ENCODE measurements at places on chromosomes 3 and 15.

GRCh38 chr3:154131830-154132229 lies 10.6 kb downstream of the ARHGEF26 start:
- no peak for DNase-seq

DNA sequence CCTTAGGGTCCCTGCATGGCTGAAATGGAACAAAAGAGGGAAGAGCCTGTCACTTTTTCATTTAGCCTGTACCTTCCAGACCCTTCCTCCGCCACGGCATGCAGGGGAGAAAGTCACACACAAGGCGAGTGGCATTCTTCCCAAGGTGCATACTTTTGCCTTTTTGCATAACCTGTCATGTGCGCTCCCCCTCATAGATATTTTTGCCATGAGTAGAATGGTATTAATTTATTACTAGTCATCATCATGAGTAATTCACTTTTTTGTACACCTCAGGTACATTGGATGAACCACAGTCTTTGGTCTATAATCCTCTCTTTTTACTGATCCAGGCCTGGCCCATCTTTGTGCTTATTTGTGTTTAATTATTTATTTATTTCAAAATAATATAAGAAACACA lies 8.9 kb upstream of the BUB1B start:
- no peak for DNase-seq

- no peak for DNase-seq
These were observed 72.7 kb downstream of the ZNF621 start for GRCh38 chr3:40597441-40597840.

GRCh38 chr15:98733098-98733497 lies 84.8 kb downstream of the IGF1R start:
- no peak for DNase-seq

- DNase-seq: no peak
These were observed 29.7 kb upstream of the NDUFB4 start for GRCh38 chr3:120566243-120566975.

DNA sequence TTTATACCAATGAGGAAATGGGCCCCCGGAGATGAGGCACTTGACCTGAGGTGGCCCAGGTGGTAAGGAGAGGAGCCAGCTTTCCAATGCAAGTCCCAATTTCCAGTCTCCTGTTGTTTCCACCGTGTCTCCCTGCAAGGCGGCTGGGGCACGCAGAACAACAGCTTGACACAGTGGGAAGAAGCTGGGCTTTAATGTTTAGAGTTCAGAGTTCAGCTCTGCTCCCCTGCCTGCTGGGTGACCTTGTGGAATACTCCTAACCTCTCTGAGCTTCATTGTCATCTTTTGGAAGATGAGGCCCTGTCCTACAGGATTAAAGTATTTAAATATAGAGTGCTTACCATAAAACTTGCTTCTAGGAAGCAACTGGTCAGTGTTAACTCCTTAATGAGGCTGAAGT lies 80.3 kb downstream of the SMAD3 start:
- DNase-seq: no peak

GRCh38 chr15:89614164-89614563 lies 38.9 kb downstream of the TICRR start:
- no peak for DNase-seq

GRCh38 chr3:126197854-126198584 lies 17.6 kb upstream of the ALDH1L1 start:
- DNase-seq: no peak

DNA sequence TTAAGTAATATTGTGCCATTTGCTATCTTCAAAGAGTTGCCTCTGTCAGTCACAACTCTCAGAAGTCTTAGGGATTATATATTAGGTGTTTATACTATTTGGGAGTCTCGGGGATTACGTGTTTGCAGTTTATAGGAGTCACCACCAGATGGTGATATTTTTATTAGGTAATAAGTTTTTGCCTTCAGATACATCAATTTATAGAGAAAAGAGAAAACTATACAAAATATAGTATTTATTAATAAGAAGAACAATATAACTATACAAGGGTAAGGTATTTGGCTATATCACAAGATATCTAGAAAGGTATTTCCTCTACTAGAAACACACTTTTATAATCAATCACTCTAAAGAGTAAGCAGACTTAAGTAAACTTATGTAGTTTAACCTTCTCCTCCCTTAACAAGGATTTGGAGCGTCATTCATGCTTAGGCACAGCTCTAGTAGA lies 10.7 kb upstream of the DHX36 start:
- no peak for DNase-seq

DNA sequence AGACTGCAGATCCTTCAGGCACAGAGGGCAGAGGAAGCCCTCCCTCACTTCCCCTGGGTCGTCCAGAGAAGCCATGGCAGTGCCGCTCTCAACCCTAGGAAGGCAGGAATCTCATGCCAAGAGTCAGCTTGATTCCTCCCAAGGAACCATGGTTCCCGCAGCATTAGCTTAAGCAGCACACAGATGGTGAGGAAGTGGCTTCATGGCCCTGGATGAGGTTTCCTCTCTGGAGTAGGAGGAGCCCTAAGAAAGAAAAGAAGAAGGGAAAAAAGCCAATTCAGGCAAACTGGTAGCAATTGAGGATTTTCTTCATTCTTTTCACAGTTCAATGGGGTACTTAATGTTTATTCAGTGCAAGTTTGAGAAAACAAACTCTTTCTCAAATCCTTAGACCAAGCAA lies 2.9 kb downstream of the RBSN start:
- no peak for DNase-seq

DNA sequence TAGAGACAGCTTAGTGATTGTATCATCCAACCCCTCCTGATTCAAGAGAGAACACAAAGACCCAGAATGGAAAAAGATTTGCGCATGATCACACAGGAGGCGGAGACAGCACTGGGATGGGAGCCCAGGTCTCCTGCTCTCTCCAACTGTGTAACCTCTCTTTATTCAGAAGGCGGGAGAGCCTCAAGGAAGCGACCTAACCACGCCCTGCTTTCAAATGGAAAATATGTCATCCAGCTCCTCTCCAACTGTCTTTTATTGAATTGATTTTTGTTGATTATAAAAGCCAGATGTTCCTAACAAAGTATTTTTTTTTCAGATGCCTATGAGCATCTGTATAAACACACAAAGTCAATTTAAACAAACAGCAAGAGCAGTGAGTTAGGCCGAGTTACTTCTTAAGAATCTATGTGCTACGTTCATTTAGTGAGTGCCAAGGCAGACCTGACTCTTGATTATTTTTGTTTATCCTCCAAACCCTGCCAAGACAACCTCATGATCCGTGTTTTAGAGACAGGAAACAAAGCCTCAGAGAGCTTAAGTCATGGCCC lies 74.5 kb downstream of the BFSP2 start:
- DNase-seq: peak; percentile 79

DNA sequence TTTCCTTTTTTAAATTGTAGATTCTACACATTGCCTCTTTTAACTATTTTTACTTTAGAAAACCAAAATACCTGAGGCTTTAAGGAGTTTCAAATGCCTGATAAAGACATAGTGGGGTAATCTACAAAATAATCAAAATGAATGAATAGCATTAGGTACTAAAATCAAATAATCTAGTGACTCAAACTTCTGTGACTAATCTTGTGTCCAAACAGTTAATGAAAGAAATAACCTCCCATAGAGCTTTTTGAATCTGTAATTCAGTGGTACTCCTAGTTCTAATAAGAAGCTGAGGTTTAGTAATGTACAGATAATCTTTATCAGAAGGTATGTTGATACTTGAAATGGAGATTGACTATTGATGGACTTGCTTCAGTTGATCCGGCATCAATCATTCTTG lies 53.0 kb downstream of the DTWD1 start:
- no peak for DNase-seq

DNA sequence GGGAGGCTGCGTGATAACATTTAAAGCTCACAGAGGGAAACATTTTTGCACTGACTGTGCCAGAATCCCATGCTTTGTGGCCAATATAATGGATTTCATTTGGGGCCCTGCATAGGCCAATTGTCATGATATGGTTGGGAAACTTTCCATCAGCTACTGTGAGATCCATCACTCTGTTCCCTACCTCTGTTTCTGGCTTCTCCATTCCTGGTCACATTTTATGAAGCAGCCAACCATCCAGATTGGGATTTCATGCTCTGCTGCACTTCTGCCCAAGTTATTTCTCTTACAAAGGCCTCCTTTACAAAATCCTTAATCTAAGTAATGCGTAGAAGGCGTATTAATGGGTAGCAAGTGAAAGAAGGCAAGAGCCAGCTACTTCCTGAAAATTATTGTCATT lies 221.1 kb downstream of the LRTM1 start:
- DNase-seq: no peak

GRCh38 chr15:39124553-39125171 lies 456.2 kb upstream of the THBS1 start:
- DNase-seq: no peak

DNA sequence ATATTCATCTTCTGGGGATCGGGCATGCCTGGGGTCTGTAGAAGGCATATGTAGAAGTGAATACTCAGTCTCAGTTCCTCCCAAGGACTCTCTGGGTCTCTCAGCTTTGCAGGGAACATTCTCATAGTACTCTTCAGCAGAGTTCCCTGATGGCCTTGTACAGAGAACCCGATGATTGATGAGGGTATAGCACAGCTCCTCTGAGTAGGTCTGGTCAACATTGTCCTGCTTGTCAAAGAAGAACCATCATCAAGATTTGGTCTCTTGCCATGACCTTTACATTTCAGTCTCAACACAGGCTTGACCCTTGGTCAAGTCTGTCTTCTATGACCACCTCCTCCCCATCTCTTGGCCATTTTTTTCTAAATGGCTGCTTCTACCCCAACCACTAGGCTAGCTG lies 9.5 kb downstream of the GCSAM start:
- no peak for DNase-seq

DNA sequence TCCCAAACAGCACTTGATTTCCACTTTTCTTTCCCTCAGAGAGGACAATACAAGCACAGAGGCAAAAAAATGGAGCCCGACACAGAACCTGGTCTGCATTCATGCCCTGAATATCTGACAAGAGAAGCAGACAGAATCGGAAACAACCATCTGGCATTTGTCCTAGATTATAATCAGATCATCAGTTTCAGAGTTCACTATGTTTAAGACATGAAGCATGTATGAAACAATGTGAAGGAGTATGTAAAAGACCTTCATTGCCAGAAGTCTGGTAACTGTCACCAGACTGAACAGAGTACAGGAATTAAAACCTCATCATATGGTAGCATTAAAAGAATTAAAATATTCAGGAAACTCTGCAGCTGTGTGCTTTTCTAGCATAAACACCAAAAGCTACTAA lies 65.0 kb downstream of the SETD2 start:
- no peak for DNase-seq

GRCh38 chr3:144350125-144350524 lies 378.5 kb downstream of the DIPK2A start:
- no peak for DNase-seq

DNA sequence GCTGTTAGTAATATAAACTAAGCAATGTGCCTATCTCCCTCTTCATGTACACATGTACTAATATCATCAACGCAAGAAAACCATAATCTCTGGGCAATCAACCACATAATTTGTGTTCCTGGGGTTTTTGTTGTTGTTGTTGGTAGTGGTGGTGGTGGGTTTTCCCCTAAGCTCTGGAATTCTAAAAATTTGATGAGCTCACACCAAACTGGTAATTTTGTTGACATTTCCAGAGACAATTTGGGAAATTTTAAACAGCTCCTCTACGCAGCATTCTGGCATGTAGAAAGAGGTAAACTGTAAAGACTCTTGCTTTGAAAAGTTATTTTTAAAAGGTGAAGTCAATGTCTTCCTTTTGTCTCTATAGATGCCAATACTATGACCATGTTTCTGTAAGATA lies 126.7 kb downstream of the IGSF11 start:
- no peak for DNase-seq

DNA sequence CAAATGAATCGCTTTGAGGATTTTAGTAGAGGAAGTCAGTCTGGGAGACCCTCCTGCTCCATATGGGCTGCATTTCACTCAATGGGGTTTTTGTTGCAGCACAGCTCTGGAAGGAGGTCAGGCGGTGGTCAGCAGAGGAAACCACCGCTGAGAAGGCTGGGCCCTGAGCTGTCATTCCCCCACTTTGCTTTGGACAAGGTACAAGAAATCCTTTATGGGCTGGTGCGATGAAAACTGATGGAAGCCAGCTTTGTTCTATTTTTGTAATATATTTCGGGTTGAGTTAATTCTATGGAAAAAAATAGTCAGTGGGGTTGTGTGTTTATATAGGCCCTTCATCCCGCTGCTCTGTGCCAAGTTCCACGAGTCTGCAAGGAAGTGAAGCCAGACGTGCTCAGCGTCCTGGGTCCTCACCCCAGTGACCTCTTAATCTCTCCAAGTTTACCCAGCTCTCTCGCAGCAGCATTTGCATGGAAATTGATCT lies 157.1 kb upstream of the TMC3 start:
- peak; percentile 53 for DNase-seq

DNA sequence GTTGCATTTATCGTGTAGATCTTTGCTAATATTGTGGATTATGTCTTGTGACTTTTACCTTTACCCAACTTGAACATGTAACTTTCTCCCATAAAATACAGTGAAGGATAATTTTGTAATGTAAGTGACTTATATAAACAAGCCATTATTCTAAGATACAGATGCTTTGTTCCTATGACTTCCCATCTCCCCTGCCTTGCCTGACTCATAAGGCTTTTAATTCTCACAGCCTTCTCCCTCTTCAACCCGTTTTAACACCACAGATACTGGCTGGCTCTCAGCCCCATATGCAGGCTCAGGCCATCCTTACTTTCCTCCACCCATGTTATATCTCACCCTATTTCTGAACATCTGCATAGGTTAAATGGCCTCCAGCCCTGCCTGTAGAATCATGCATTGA lies 4.1 kb downstream of the CCNDBP1 start:
- no peak for DNase-seq

DNA sequence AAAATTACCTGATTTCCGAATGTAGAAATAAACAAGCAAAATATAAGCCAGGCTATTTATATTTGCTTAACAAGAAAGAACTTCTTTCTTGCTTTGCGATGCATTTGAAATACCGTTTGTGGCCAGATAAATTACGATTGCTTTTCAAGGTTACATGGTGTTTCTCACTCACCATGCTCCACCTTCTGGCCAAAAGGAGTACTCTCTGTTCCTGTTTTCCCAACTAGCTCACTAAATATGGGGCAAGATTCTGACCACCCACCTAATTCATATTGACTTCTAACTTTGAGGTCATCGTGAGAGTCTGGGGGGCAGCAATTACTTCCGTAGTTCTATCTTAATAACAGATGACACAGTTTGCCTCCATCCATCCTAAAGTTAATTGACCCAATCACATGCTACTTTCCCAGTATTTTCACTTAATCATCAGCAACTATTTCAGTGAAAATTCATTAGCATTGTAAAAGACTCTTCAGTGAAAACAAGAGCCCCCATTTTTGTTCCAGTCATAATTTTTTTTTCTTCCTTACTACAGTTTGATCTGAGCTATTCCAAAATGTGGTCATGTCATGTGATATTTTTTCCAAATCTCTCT lies 25.9 kb downstream of the ACP3 start:
- DNase-seq: no peak

GRCh38 chr3:137709011-137709601 lies 55.0 kb upstream of the SOX14 start:
- DNase-seq: no peak

GRCh38 chr15:69860921-69861320 lies 236.8 kb downstream of the TLE3 start:
- DNase-seq: no peak

Data from Right ventricle myocardium inferior (tissue), 1 donor.